ENCODE measurements at places on chromosomes 1 and 21. TPM values are rescaled to one million over a fixed set of nuclear protein-coding genes. Genes with fewer than 3 reads are reported as not detected.

RSRP1 gene
- total RNA-seq: 494 TPM

MCOLN2 gene
- 20.3 TPM for total RNA-seq

ZBTB18 gene
- total RNA-seq: 62.8 TPM

CGN gene
- 0.81 TPM for total RNA-seq

TRMT1L gene
- total RNA-seq: 31.7 TPM

DIO1 gene
- total RNA-seq: not detected

UMODL1 gene
- 0.58 TPM for total RNA-seq

STIL gene
- total RNA-seq: 1.6 TPM

SLC6A17 gene
- total RNA-seq: not detected

SPRR2E gene
- not detected for total RNA-seq

OR2M3 gene
- total RNA-seq: not detected

HHIPL2 gene
- 0.75 TPM for total RNA-seq

SIM2 gene
- total RNA-seq: not detected

KIF2C gene
- total RNA-seq: 1.4 TPM

ANKRD34A gene
- total RNA-seq: 2.1 TPM

CYP4X1 gene
- not detected for total RNA-seq

CLCA4 gene
- total RNA-seq: not detected

CD1D gene
- not detected for total RNA-seq

LINGO4 gene
- total RNA-seq: 0.36 TPM

PLA2G2F gene
- total RNA-seq: not detected

BRDT gene
- not detected for total RNA-seq

OR2T27 gene
- not detected for total RNA-seq

FOXD3 gene
- not detected for total RNA-seq

CRABP2 gene
- 0.55 TPM for total RNA-seq

ILF2 gene
- total RNA-seq: 87.8 TPM

ELAPOR1 gene
- 13.7 TPM for total RNA-seq

ADAMTSL4 gene
- total RNA-seq: 0.33 TPM

CACNA1S gene
- total RNA-seq: not detected

S100A1 gene
- not detected for total RNA-seq

IL12RB2 gene
- 5.3 TPM for total RNA-seq

ALX3 gene
- total RNA-seq: not detected

ETV3L gene
- not detected for total RNA-seq

LRRC39 gene
- total RNA-seq: 1.0 TPM

SPRR1A gene
- not detected for total RNA-seq

CFHR3 gene
- total RNA-seq: not detected

OLIG2 gene
- not detected for total RNA-seq

Data from CD4-positive, alpha-beta memory T cell (primary cell).